ENCODE measurements at places on chromosomes 1 and 21.
A peak's percentile ranks its signal among the peaks of the same experiment; 100 is the strongest.

- DNase-seq = no peak
Observed at GRCh38 chr1:36349839-36350238, 26.4 kb upstream of the EVA1B start.

GRCh38 chr1:210342986-210343780 is 14.5 kb downstream of the HHAT start:
- DNase-seq = no peak

DNA sequence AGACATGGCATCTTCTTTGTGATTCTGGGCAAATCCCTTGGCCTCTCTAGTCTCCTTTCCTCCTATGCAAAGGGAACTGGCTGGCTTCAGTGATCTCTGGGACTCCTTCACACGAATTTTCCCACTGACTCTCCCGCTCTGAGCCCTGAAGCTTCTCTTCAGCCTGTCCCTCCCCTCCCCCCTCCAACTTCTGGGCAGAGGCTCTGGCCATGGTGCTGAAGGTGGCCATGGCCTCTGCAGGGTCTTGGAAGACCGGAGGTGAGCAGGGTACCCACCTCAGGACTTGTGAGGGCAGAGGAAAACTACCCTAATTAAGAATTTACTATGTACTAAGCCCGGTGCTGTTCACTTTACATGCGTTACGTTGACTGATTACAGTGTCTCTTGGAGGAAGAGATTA is 29.4 kb upstream of the POU3F1 start:
- DNase-seq = peak; percentile 83

DNA sequence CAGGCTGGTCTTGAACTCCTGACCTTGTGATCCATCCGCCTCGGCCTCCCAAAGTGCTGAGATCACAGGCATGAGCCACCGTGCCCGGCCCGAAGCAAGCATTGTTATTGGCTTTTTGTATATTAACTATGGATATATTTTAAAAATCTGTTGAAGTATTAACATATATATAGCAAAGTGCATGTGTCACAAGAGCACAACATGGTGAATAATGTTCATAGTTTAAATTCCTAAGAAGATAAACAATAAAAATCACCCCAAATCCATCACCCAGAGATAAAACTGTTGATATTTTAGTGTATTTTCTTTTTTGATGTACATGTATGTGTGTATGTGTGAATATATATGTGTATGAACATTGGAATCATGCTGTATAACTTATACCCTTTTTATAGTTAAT is 9.1 kb upstream of the FOXE3 start:
- DNase-seq = no peak

DNA sequence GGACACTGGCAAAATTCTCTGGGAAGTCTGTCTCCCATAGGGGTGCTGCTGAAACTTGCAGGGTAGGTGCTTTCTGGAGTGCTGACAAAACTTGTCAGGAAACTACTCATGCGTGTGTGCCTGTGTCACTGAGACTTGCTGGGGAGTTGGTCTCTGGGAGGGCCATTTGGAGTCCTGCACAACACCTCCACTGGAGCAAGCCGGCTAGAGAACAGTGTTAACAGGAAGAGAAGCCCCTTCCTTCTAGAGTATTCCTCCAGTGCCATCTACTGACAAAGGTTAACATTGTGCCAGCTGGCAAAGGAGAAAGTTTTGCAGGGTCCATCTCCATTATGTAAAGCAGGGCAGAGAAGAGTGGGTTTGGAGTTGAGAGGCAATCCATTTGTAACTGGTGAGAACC is 30.0 kb downstream of the ZMYM4 start:
- peak; percentile 61 for DNase-seq

DNA sequence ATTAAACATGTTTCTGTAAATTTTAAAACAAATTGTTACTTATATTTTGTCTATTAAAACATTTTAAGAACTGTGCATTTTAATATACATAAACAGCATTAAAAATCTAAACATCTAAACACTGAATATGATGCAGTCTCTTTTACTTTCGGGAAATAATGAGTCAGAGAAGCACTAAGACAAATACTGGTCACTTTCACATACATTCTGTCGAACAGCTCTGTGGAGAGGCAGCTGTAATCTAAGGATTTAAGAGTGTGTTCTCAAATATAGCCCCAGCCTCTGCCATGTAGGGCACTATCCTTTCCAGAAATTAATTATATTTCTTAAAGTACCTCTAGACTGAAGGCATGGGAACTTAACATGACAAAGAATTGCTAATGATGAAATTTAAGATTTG is 89.6 kb upstream of the PTGFR start:
- DNase-seq = no peak

- DNase-seq = no peak
Observed at GRCh38 chr1:229268505-229268904, 2.4 kb upstream of the RAB4A start.
